ENCODE measurements at places on chromosomes 4 and X. TPM values are rescaled to one million over a fixed set of nuclear protein-coding genes. Genes with fewer than 3 reads are reported as not detected.

DNA sequence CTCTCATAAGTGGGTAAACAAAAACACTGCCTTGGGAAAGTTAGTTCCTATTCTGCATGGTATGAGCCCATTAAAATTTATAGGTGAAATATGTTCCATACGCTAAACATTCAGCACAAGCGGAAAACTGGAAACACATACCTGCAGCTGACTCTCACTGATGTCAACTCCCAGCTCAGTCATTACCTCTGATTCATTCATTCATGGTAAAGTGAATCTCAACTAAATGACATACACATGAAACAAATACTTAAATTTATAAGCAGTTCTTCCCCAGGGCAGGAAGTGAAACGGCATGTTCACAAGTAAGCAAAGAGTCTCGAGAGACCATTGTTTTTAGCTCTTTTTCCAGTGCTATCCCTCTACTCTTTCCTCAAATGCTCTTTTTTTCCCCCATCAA, 1.6 kb downstream of the SLC10A6 start:
- no peaks in the 10 kb centered on the region for H3K27me3 ChIP-seq
- no peak overlapping the region for H3K4me3 ChIP-seq
- H3K36me3 ChIP-seq = no peaks in the 10 kb centered on the region
- no peak for DNase-seq

The PPEF2 gene
- total RNA-seq = not detected

GRCh38 chr4:173401063-173401462, 2.1 kb upstream of the SCRG1 start:
- H3K36me3 ChIP-seq = no peaks in the 10 kb centered on the region
- no peak for DNase-seq
- H3K27me3 ChIP-seq = no peaks in the 10 kb centered on the region
- no peak overlapping the region for H3K27ac ChIP-seq

The ANAPC10 gene
- 20.2 TPM for total RNA-seq

DNA sequence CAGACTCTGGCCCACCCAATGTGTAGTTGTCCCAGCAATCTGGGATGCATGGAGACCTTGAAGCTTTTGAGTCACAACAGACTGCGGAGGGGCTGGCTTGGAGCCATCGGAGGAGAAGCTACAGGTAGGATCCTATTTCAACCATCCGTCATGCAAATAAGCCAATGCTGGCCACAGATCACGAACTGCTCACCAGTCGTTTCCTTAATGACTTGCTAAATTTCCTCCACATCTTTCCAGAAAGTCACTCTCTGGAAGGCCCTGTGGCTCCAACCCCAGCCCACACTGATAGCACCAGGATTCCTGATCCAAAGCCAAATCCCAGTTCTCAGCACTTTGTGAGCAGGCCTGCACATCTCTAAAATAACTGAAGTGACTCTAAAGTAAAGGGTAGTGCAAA, 321.3 kb downstream of the RAB28 start:
- no peaks in the 10 kb centered on the region for H3K36me3 ChIP-seq
- DNase-seq = no peak
- no peak overlapping the region for H3K27ac ChIP-seq
- peaks cover 7% of the 10 kb centered on the region for H3K4me1 ChIP-seq

All from endothelial cell (in vitro differentiated cells).